ENCODE measurements at places on chromosomes 16 and 17.
A peak's percentile ranks its signal among the peaks of the same experiment; 100 is the strongest.

GRCh38 chr16:84850714-84851113 is 30.9 kb downstream of the CRISPLD2 start:
- DNase-seq = no peak

GRCh38 chr17:41347869-41348760 is 2.5 kb downstream of the KRT33A start:
- DNase-seq = no peak

DNA sequence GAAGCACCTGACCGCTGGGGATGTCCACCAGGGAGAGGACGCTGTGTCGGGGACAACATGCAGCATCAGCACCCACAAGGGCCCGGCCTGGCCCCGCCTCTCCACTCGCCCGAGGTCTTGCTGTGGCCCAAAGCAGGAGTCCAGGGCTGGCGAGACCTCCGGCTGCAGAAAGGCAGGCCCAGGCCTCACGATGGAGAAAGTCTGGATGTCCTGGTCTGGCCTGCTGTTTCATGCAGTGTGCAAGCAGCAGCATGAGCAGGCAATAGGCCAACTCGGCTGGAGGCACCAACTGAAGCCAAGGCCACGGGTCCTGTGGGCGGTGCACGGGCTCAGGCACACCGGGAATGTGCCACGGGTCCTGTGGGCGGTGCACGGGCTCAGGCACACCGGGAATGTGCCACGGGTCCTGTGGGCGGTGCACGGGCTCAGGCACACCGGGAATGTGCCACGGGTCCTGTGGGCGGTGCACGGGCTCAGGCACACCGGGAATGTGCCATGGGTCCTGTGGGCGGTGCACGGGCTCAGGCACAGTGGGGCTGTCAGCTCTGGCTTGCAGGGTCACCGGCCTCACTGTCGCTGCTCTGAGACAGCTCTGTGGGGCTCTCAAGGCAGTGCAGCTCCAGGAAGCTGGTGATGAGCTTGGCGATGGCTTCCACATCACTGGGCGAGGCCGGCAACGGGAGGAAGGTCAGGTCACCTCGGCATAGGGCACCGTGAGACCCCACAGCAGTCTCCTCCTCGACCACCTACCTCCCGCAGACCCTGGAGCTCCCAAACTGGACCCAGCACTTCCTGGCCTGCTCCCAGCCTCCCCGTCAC is 6.9 kb downstream of the CYBC1 start:
- no peak for DNase-seq

DNA sequence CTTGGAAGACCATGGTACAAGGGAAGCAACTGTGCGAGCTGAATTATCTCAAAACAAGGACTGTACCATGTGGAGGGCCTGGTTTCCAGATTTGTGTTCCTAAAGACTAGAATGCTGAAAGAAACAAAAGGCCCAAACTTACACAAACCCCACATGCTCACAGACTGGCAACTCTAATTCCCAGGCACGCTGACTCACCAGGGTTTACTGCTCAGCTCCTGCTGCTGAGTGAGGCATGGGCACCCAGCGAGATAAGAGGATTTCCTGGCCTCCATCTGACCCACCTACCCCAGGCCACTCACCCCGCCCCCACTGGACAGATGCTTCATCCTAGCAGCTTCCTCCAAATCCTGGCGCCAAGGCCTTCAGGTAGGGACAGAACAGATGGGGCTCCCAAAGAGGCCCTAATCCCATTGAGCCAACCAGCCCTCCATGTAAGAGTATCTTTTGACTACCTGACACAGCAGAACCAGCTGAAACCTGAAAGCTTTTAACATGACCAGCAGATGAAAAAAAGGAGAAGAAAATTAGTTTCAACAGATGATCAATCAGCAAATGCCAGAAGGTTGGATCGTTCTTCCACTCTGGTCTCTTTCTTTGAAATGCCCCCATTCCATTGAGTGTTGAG is 33.9 kb downstream of the DCUN1D3 start:
- DNase-seq = peak; percentile 26

GRCh38 chr16:12516621-12517309 is 286.9 kb downstream of the CPPED1 start:
- no peak for DNase-seq

DNA sequence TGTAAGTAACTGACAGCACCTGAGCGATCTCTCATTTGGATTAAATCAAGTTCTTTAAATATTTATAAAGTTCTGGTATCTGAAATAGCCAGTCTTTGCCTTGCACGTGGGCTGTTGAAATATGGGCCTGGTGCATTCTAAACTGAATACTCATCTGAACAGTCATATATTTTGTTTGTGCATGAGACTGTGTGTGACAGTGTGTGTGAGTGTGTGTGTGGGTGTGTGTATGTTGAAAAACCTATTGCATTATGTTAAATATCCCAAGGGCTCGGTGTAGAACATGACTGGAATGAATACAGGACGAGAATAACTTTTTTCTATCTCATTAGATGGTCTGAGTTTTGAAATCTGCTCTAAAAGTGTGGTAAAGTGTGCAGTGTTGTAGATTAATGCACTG is 82.4 kb upstream of the TOX3 start:
- no peak for DNase-seq

DNA sequence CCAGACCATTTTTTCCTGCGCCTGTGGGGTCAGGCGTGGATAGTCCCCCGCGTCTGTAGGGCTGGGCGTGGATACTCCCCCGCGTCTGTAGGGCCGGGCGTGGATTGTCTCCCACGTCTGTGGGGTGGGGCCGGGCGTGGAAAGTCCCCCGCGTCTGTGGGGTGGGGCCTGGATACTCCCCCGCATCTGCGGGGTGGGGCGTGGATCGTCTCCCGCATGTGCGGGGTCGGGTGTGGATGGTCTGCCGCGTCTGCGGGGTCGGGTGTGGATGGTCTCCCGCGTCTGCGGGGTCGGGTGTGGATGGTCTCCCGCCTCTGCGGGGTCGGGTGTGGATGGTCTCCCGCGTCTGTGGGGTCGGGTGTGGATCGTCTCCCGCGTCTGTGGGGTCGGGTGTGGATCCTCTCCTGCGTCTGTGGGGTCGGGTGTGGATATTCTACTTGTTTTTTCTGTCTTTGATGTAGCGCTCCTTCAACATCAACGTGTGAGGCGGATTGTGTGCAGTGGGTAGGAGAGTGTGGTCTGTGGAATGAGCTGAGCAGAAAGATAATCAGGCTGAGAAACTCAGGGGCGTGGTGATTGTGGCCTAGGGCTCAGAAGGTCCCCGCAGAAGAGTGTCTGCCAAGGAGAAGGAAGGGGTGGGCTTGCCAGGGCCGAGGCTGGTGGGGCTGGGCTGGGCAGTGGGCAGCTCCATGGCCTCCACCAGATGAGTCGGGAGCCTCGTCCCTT is 3.2 kb downstream of the GNPTG start:
- no peak for DNase-seq

DNA sequence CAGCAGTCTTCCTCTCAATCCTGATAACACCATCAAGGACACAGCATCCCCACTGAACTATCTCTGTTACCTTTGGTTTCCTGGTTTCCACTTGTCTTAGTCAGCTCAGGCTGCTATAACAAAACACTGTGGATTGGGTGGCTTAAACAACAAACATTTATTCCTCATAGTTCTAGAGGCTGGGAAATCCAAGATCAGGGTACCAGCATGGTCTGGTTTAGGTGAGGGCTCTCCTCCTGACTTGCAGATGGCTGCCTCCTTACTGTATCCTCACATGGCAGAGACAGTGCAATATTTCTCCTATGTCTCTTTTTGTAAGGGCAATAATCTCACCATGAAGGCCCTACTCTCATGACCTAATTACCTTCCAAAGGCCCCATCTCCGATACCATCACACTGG is 103.2 kb upstream of the AXIN2 start:
- no peak for DNase-seq

DNA sequence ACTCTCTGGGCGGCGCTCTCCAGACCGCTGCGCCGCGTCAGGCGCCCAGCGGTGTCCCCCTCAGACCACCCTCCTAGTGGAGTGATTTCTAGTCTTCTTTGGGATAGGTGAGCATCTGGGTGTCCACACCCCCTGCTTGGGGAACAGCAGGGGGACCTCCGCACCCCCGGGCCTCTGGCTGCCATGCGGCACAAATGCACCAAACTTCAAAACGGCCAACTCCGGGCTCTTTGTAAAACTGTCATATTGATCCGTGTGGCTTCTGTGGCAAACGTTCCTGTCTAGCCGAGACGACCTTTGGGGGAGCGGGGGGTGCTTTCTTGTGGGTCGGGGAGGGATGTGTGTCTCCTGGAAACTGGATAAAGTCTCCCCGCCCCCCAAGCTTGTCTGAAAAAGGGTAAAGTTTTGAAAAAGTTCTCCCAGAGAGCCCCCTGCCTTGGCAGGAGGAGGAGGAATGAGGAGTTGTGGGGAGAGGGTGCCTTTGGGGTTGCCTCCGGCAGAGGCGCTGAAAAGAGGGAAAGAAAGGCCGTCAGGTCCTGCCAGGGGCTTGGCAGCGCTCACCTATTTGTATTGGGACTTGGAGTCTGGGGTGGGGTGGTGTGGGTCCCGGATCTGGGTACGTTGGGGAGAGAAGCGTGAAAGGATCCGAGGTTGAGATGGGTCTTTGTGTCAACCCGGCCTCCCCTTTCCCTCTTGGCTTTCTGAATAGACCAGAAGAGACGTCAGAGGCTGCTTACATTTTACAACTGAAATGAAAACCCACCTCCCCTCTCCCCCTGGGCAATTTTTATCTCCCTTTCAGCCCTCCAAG is 2.2 kb upstream of the CHD3 start:
- peak; percentile 12 for DNase-seq

DNA sequence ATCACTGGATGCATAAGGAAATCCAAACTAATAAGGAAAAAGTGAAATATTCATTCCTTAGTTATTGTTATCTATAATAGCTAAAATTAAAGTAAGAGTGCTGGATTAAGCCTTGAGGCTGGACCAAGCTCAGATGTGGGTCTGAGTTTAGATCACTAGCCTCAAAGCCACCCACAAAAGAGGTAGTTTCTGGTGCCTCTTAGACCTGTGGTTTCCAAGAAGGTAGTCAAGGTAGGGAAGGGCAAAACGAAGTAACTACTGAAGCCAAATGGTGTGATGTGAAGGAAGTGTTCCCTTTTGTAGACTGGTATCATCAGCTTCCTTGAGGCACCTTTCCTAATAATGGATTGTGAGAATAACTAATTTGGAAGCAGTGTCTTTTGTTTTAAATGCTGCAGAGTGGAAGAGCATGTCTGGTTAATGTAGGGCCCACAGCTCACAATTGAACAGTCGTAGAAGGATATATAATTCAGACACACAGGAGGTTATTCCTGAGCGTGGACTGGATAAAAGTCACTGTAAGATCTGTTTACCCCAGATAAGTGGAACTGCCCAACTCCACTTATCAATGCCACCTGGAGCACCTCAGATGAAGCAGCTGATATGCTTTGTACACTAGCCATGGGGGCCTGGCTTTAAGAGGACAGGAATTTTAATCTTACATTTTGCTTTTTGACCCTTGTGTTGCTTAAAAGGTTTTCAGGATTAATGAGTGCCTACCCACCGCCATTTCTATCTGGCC is 31.7 kb upstream of the LCMT1 start:
- no peak for DNase-seq

DNA sequence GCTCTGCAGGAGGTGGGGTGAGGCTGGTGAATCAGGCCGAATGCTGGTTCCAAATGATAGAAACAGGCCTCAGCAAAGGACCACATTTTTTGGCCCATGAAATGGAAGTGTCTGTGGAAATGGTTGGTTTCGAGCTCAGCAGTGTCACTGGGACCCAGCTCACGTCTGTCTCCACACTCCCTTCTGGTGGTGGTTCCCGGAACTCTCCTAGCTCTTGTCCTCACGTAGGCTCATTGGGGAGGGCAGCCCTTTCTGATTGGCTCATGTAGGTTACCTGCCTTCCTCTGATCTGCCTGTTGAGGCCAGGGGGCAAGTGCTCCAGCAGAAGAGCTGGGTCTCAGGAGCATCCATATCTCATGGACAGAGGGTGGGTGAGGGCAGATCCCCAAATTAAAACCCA is 4.0 kb downstream of the ALG1 start:
- no peak for DNase-seq

GRCh38 chr17:72244494-72244893 is 123.7 kb downstream of the SOX9 start:
- DNase-seq = no peak

DNA sequence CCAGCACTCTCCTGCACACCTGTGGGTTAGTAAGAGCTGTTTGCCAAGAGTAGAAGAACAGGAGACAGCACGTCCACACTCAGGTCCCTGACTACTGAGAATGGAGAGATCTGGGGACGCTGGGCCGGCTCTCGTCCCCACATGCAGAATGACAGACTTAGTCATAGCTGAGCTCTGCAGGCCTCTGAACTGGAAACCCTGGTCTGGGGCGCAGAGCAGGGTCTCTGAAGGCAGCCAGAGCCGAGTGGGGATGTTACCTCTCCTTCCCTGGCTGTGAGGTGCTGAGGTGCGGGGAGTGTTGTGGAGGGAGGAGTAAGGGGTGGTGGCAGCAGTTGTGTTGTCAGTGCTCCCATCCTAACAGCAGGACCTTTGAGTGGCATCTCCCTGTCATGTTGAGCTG is 7.2 kb upstream of the JPT2 start:
- no peak for DNase-seq

- peak; percentile 40 for DNase-seq
Measured at GRCh38 chr17:59466946-59467801, 98.2 kb upstream of the DHX40 start.

- no peak for DNase-seq
Measured at GRCh38 chr17:76048025-76048605, 21.0 kb upstream of the EVPL start.

GRCh38 chr17:72361892-72362291 is 241.1 kb downstream of the SOX9 start:
- no peak for DNase-seq

- no peak for DNase-seq
Measured at GRCh38 chr17:77795685-77796084, 162.8 kb upstream of the TNRC6C start.
